SIG-M5 (cell line): ENCODE measurements at places on chromosomes 3 and 15.
A peak's percentile ranks its signal among the peaks of the same experiment; 100 is the strongest.

DNA sequence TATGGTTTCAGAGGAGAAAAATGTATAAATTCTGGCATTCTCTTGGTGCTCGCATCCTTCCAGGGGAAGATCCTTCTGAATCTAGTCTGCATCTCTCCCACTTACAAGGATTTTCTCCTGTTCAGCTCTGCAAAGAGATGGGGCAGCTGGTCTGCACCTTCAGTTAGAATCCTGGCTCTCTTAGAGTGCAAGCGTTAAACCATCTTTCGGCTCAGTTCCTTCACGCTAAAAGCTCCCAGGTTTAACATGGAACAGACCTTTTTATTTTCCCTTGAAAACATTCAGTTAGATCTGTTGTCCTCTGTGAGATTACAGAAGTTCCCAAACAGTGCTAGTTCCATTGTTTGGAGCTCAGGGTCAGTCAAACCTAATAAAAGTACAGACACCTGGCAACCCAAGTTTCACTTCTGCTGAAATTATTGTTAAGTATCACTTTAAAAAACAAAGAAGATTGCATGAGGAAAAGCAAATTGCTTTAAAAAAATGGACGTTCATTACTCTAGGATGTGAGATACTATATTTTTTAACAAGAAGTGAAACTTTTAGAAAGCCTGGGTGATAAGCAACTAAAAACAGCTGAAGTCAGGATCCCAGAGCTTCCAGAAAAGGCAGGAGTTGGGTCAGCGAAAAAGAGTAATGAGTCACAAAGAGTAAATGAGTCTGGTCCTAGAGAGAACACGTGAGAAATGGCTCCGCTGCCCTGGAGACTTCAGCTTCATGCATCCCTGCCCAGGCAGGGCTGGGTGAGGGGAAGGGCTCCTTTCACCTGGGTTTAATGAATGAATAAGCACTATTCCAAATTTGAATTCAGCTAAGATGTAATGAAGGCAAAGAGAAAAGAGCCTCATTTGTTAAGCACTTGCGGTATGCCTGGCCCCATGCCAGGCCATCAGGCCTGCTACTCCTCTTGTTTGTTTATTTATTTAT lies 63.3 kb downstream of the ABTB1 start:
- no peak for DNase-seq

GRCh38 chr3:73419179-73419803 lies 205.4 kb downstream of the PDZRN3 start:
- DNase-seq, result no peak

- no peak for DNase-seq
Measured at GRCh38 chr3:127536830-127537812, 53.4 kb downstream of the TPRA1 start.

DNA sequence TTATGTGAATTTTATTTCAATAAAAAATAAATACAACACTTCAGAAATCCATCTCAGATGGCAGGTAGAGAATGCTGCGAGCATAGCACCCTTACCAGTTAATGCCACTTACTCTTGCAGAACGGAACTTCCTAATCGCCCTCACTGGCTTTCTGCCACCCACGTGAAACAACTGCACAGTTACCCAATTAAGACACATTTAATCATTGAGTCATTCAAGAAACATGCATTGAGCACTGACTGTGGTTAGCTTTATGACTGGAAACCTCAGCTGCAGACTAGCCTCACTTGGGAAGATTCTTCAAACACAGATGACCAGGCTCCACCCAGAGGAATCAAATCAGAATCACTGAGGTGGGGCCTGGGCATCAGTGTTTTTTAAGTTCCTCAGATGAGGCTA lies 5.6 kb upstream of the MFGE8 start:
- DNase-seq, result no peak

DNA sequence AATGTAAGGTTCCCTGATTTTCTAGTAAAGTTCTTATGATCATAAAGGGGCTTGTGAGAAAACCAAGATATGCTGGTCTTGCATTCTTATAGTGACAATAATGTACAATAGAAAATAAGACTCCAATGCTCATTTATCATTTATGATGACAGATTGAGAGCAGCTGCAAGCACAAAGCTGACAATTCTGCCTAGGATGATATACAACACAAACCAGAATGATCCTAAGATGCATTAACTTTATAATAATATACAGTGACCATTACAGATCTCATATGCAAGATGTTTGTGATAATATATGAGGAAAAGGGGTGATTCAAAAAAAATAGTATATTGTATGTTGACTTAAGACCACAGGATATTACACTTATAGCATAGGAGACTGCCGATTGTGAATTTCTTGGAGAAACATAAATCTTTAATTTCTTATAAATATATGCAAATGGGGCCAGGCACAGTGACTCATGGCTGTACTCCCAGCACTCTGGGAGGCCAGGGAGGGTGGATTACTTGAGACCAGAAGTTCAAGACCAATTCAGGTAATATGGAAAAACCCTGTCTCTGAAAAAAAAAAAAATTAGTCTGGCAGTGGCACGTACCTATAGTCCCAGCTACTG lies 387.0 kb downstream of the ZBBX start:
- no peak for DNase-seq

- no peak for DNase-seq
Measured at GRCh38 chr3:191378142-191378812, 48.0 kb upstream of the UTS2B start.

DNA sequence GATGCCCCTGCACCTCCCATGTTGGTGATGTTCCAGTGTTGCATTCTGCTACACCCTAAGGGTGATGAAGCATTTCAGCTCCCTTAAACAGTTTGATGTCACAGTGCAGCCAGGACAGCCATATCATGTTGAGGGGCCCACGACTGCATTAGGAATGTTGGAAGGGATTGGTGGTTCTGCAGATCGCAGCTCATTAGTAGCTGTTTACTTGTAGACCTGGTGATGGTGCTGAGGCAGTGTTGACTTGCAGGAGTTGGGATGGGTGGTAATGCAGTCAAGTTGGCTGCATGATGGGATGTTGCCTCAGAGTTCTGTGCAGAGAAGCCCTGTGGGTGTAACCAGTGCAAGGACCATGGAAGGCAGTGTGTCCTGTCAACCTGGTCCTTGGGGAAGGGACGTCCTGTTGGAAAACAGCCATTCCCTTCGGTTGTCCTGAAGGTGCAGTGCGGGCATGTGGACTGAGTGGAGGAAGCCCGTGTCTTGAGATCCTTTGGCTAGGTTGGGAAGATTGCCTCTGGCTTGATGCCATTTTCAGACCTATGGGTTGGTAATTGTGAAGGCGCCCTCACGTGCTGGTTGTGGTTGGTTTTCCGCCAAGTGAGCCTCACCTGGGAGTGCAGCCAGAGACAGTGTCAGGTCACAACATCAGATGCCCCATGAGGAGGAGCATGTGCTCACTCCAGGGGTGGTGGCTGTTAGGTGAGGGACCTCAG lies 100.7 kb downstream of the SNRPN start:
- no peak for DNase-seq

- DNase-seq, result no peak
Measured at GRCh38 chr3:190746986-190747385, 115.5 kb downstream of the GMNC start.

GRCh38 chr3:15805756-15806266 lies 8.0 kb upstream of the ANKRD28 start:
- peak; percentile 94 for DNase-seq

DNA sequence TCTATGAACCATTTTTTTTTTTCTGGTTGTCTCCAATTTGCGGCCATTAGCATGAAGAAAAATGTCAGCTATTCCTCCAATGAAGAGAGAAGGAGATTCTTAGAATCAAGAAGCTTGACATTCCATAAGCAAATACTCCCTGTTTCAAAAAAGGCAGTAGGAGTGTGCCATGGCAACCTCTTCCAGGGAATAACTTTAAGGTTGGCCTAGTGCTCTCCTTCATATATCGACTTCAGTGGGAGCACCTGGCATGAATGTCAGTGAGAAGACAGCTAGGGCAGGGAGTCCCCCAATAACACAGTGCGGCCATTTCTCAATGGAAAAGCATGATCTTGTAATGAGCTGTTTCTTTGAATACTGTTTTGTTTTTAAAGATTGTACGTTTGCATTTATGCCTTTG lies 493.0 kb upstream of the ATP11B start:
- DNase-seq, result no peak

DNA sequence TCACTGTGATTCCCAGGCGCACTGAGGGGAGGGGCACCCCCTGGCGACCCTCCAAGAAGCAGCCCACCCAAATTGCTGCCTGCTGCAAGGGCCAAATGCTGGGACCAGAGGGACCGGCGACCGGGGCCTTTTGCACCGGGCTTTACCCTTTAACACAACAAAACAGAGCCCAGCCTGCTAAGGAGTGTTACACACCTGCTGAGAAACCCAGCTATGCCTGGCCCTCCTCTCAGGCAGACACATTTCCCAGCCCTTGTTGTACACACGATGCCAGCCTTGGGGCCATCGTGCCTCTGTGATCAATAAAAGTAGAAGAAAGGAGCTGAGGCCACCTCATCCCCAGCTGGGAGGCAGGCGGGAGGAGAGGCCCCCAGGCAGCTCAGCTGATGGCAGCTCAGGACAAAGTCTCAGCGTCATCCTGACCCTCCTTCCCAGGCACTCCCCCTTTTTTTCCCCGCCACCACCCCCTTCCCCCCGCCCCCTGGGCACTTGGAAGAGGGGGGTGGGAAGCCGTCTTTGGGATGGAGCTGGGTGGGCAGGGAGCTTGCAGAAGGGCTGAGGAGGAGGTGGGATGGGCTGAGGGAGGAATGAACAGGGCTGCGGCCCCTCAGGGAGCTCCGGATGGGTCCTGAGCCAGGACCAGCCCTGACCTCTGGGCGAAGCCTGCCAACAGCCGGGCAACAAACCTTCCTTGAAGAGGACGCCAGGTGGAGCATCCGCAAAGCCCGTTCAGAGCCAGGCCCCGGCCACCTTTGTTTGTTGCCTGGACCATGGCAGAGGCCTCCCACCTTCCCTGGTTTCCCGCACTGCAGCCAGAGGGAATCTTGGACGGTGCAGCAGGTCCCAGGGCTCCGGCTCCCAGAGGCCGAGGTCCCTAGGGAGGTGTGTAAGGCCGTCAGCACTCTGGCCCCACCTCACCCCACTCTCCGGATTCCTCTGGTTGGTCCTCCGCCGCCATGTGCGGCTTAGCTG lies 45.9 kb upstream of the SEC61A1 start:
- DNase-seq, result no peak

DNA sequence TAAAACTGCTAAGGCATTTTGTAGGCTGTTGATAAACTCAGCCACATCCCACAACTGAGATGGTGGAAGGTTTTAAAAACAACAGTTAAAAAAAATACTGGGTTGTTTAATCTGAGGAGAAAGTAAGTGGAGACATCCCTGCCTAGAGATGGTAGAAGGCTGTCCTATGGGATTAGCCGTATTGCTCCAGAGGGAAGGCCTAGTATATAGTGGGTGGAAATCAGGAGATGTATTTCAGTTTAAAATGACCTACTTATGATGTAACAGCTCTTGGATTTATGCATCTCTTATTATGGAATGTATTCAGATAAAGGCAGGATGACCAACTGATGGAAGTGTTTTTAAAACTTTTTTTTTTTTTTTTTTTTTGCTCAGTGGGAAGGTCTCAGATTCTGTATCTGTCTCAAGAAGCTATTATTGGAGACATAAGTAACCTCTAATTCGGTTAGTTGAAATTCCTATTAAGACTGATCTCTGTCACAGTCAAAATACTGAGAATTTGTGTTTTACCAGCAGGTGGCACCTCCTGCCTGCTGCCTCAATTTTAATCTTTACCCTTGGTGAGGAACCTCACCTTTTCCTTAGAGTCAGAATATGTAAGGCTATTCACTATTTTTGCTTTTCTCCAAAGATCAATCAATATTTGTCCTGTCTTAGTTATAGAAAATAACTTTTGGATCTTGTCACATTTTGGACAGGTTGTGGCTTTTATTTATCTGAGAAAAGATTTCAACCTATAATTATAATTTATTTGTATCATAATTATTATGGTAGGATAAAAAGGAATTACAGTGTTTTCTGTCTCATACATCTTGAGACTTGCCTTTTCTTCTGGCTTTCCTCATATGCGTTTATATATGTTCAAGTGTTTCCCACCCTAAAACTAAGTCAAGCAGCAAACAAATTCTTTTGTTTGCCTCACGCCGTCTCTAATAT lies 63.0 kb downstream of the VPS8 start:
- no peak for DNase-seq

DNA sequence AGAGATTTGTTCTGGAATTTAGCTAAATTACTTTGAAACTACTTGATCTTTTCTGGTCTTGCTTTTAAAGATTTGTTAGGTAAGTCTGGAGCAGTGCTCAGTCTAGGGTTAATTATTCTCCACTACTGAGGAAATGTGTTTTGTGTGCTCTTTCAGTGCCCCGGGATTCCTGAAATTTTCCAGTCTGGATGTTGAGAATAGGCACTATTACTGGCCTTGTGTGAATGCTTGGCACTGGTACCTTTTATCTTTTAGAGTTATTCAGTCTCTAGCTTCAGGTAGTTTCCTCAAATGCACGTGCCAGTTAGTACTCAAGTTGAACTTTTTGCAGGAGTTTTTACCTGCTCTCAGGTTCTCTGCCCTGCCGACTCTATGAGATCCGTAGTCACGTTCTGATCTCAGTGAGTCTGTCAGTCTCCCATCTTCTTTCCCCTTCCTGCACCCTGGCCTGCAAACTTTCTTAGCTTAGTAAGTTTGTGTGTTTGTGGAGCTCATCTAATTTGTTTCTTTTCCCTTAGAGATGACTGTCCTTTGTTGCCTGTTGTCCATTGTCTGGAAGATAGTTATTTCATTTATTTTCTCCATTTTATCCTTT lies 39.5 kb downstream of the TCF12 start:
- DNase-seq, result no peak

GRCh38 chr3:115186351-115187148 lies 39.5 kb upstream of the ZBTB20 start:
- no peak for DNase-seq

GRCh38 chr15:43974852-43975251 lies 148.1 kb downstream of the WDR76 start:
- DNase-seq, result no peak

DNA sequence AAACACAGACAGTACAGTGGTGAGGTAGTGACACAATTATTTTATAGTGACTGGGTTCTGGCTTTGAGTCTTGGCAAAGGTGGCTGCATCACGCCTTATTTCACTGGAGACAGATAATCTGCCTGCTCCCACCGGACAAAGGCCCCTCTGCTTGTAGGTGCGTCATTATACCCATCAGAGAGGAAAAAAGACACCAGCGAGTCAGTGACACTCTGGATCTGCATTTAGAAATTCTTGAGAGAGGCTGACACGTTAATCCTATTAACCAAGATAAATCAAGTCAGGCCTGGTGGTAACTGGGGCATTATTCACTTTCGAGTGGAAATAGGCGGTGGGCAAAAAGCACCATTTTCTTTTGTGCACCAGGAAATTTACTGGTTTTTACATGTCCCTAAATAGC lies 76.2 kb downstream of the NR2F2 start:
- DNase-seq, result no peak

- DNase-seq, result no peak
Measured at GRCh38 chr3:129016356-129016719, 15.2 kb downstream of the EFCC1 start.

GRCh38 chr3:49470714-49471420 lies 800 bp downstream of the DAG1 start:
- no peak for DNase-seq

DNA sequence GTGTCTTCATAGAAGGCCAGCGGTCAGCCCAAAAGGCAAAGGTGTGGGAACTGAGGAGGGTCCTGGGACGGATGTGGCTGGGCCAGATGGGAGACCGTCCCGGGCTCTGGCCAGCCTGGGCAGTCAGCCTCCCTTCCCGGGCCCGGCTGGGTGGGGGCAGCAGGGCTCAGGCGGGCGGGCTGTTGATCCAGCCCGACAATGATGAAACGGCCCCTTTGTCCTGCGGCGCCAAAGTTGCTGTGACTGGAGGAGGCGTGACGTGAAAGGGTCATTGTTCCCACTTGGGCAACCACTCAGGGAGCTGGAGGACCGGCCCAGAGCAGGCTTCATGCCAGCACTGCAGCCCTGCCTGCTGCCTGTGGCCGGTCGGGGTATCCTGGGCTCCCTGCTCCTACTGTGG lies 16.5 kb downstream of the DUSP7 start:
- DNase-seq, result no peak
